ENCODE measurements at places on chromosomes 1 and 21.

DNA sequence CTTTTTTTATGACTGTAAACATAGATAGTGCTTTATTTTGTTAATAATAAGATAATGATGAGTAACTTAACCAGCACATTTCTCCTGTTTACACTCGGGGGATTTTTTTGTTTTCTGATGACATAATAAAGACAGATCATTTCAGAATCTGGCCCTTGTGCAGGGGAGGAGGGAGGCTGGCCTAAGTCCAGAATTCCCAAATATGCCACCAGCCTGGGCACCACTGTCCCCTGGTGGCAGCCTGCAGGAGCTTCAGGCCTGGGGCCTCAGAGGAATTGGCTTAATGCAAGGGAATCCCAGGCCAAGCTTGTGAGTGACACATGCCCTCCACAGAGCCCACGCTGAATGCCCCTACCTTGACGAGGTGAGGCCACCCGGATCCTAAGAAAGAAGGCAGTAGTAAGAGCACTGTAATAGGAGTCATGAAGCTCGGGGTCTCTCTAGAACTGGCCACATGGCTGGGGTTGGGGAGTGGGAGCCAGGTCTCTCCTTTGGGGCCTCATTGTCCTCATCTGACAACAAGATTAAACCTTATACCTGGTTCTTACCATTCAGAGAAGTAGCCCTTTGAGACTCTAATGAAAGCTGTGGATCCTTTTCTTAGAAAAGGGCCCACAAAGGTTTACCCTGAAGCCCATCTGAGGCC, 24.1 kb downstream of the ETNK2 start:
- DNase-seq = peak; percentile 27

DNA sequence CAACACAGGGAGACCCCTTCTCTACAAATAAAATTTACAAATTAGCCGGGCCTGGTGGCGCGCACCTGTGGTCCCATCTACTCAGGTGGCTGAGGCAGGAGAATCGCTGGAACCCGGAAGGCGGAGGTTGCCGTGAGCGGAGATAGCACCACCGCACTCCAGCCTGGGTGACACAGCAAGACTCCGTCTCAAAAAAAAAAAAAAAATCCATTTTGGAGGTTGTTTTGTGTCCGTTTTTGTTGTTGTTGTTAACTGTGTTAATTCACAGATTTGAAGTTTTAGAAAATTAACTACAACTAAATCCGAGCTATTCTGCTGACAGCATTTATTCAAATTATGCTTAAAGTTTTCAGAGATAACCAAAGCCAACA, 618 bp downstream of the CLCC1 start:
- DNase-seq = peak; percentile 57

GRCh38 chr21:26739189-26739588, 106.0 kb downstream of the ADAMTS1 start:
- no peak for DNase-seq

GRCh38 chr1:83033682-83034081, 965.2 kb downstream of the TTLL7 start:
- no peak for DNase-seq

- no peak for DNase-seq
These were observed 18.7 kb upstream of the PAPPA2 start for GRCh38 chr1:176444286-176444685.

DNA sequence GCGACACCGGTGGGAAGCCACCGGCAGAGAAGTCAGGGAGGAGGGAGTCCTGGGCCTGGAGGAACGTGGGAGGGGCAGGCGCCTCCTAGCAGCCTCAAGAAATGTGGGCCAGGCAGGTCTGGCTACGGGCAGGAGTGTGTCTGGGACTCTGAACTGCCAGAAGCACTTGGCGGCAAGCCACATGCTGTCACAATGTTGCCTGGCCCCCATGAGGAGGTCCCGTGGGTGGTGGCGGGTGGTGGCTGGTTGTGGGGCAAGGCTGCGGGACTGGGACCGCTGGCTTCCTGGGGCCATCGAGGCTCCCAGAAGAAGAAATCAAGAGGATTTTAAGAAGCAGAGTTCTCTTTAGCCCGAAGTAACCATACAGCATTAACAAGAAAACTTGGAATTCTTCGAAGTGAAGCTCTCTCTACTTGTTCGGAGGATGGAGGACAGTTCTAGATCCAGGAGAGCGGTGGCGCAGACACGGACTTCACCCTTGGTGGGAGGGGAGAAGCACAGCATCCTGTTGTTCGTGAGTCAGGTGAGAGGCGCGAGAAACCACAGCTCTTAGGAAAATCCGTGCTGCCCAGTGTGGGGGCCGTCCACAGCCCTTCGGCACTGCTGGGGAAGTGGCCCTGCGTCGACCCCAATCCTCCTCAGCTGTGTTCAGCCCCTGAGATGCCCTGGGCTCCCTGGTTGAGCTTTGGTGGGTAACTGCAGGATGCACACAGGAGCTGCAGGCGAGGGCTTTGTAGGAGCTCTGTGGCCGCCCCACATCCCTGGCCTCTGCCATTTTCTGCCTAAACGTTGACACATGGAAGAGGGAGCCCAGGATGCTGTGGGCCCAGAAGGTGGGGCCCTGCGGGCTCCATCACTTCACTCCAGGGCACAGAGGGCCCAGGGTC, 12.4 kb downstream of the SKI start:
- peak; percentile 51 for DNase-seq

- no peak for DNase-seq
These were observed 57.0 kb downstream of the MDM4 start for GRCh38 chr1:204572923-204573922.

DNA sequence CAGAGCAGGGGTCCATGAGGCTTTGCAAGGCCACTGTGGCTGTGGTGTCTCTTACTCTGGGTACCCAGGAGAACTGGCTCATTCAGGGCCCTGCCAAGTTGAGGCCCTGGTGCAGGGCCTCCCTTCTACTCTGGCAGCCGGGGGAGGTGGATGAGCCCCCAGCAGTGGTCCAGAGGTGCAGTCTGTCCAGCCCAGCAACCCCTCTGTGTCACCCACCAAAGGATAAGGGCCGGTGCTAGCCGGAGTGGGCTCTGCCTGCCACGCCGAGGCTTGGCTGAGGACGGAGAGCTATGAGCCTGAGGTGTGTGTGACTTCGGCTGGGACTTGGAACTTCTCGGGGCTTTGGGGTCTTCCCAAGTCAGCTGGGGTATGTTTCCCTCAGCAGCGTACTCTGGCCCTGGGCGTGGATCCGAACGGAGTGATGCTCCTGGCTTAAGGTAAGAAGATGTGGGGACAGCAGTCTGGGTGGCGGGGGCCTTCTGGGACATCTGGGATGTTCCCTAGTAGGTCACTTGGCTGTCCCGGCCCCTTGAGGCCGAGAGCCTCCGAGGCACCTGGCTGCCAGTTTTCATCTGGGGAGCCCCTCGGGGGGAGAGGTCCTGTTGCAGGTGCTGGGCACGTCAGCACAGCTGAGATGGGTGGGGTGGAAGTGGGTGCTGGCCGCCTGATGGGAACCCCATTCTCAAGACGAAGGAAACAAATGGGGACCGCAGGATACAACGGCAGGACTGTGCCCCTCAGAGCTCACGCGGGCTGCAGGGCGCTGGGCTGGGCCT, 25.9 kb downstream of the RUNX3 start:
- DNase-seq = peak; percentile 3

GRCh38 chr1:212188599-212189351, 96.4 kb upstream of the PPP2R5A start:
- DNase-seq = no peak

GRCh38 chr1:101356604-101357443, 120.0 kb downstream of the S1PR1 start:
- DNase-seq = no peak

DNA sequence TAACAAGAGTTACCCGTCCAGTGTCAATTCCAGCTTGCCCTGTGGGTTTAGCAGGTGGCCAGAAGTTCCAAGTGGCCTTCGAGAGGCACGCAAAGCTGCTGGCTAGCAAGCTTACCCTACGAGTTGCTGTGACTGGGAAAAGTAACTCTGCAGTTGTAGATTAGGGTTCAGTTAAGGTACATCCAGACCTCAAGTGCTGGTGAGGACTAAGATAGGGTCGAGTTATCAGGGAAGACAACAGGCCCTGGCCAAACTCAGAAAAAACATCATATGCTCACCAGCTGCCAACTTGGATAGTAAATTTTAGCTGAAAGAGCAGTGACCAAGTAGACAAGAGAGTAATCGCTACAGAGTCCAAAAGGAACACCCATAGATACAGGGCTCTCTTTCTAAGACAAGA, 27.7 kb upstream of the LRRC7 start:
- DNase-seq = no peak

GRCh38 chr1:175521249-175522040, 221.9 kb downstream of the TNR start:
- no peak for DNase-seq

GRCh38 chr21:44441581-44442265, 13.6 kb upstream of the LRRC3 start:
- no peak for DNase-seq

GRCh38 chr1:213014642-213015041, 1.0 kb downstream of the ANGEL2 start:
- no peak for DNase-seq

DNA sequence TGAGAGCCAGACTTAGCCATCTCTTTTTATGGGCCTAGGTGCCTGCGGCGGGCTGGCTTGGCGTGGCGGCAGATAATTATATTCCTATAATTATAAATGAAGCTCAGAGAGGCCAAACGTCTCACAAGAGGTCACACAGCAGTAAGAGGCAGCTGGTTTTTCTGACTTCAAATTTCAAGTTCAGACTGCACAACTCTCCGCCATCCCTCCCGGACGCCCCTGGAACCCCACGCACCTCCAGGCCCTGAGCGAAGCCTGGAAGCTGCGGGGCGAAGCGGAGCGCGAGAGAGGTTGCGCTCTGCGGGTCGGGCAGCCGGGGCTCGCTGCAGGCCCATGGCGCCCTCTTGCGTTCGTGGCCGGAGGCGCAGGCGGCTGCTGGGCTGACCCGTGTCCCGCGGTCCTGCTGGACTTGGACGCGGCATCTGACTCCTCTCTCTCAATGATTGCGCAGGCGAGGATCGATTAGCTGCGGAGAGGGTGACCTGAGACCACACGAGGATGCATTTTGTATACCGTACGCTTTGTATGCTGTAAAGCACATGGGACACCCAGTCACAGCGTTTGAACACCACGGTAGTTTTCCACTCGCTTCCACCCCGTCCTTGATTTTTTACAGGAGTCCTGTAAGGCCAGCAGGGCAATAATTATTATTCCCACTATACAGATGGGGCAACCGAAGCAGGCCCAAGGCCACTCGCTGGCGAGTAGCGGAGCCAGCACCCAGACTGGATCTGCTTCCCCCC, 272.7 kb downstream of the FOXD2 start:
- DNase-seq = peak; percentile 79

DNA sequence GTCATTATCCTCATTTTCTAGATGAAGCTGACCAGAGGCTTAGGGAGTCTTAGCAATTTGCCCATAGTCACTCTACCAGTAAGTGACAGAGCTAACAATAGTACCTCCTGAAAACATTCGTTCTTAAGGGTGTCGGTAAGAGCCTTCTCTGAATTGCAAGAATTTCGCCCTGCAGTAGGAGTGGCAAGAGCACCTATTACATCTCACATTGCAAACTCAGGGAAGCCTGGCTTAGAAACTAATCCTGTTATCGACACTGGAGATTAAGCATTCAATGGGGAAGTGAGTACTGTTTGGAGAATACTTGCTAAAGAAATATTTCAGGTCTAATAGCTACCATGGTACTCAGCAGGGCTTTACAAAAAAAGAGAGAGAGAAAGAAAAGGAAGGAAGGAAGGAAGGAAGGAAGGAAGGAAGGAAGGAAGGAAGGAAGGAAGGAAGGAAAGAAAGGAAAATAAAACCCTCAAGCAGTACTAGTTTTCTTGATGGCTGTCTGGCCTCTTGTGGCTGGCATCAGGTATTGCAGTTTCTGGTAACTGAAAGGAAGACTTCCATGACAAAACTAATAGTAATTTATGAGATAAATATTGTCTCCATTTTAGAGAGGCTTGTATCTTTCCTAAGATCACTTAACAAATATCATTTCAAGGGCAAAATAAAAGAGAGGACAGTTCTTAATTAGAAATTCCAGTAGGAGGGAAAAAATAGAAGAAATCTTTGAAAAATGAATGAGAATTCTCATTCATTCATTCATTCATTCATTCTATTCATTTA, 10.4 kb downstream of the C1orf226 start:
- peak; percentile 24 for DNase-seq

- DNase-seq = no peak
These were observed 47.6 kb downstream of the KIAA0319L start for GRCh38 chr1:35509558-35509957.

DNA sequence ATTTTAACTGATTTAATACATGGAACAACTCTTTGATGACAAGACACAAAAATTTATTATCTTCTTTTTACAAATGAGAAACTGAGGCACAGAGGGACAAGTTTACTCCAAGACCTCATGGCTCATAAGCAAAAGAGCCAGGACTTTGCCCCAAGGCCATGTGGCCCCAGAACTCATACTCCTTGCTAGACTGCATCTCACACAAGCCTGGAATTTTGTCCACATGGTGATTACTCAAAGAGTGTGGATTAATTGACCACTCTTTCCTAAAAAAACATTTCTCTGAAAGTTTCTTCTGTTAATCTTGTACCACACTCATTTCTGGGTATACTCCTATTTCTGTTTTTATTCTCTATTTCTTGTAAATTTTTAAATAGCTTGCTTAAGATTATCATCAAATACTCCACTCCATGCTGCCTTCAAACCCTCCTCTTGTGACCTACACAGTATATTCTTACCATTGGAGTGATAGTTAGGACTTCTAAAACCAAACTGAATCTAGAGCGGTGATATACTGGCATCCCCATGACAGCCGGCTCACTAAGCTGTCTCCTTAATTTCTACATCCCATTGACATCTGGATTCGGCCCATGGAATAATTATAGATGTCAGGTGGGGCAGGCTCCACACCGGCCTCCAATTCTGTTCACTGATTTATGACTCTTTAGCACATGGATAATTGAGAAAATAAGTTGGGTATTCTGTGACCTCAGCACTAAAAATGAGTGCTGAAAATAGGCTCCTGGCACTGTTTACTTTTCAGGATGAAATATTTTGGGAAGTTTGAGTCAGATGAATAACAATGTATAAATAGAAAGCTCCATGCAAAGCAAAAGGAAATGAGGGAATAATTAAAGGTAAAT, 16.1 kb downstream of the RGS4 start:
- DNase-seq = no peak

- DNase-seq = no peak
These were observed 199.6 kb upstream of the LMO4 start for GRCh38 chr1:87129038-87129437.

DNA sequence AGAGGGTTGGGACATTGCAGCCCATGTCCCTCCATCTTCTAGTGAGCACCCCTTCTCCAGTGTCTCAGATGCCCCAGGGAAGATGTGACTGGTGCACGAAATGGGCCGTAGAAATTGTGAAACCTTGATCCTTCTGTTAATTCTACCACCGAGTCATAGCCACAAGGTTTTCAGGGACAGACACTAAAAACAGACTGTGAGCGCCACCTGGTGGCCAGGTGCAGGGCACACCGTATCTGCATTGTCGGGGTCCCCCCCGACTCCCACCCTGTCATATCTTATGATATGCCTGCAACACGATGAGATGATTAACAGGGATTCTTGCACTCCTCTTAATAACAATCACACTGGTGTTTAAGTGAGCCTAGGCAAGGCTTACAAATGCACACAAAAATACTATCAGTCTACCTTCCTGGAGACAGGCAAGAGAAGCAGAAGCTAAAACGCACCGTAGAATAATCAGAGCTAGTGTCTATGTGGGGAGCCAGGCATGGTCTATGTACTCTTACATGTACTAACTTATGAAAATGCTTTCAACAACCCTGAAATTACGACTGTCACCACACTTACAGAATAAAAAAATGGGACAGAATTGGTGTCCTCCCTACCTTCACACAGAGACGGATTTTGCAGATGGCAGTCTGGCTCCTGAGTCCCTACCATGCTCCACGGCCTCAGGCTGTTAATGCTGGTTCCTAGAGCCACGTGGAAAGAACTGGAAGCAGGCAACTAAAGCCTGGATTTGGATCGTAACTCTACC, 57.9 kb downstream of the FHAD1 start:
- DNase-seq = peak; percentile 80
